ENCODE measurements at places on chromosomes 12 and 14. TPM values are rescaled to one million over a fixed set of nuclear protein-coding genes. Genes with fewer than 3 reads are reported as not detected.

The PTPRB gene
- total RNA-seq = 2.6 TPM

The NINJ2 gene
- 0.49 TPM for total RNA-seq

The HSPA2 gene
- 4.9 TPM for total RNA-seq

The TAS2R42 gene
- not detected for total RNA-seq

The DLK1 gene
- total RNA-seq = not detected

The POTEM gene
- not detected for total RNA-seq
